ENCODE measurements at places on chromosomes 7 and 10.

DNA sequence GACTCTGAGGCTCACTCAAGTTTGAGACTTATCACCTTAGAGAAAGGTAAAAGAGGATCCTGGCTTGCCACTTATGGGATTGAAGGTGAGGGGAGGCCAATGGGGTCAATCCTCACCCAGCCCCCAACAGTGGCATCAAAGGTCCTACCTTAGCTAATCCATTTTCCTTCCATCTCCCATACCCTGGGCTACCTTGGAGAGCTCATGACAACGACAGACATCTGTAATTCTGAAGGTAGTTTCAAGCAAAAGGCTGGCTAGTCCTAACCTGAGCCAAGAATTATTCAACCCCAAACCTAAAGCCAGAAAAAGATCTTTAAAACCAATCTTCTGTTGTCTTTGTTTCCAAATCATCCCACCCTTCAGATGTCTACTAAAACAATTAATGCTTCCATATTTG is 179.2 kb upstream of the GHITM start:
- DNase-seq, result no peak

- DNase-seq, result no peak
Measured at GRCh38 chr7:152341039-152341913, 94.5 kb downstream of the KMT2C start.

DNA sequence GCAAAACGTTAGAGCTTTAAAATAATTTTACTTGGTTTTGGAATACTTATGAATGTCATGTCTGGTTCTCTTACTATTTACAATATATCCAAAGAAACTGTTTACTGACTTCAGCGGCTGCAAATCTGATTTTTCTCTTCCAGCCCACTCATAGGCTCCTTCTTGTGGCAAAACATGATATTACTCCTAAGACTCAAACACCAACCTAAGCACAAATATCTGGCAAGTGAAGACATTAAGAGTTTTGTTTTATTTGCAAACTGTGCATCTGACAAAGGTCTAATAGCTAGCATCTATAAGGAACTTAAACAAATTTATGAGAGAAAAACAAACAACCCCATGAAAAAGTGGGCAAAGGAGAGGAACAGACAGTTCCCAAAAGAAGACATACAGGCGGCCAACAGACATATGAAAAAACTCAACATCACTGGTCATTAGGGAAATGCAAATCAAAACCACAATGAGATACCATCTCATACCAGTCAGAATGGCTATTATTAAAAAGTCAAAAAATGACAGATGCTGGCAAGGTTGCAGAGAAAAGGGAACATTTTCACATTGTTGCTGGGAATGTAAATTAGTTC is 20.3 kb upstream of the GJC3 start:
- no peak for DNase-seq

GRCh38 chr7:997404-998395 is 14.7 kb downstream of the CYP2W1 start:
- DNase-seq, result no peak

GRCh38 chr10:99532687-99533495 is at the start of gene NKX2-3:
Gene NKX2-3, plus strand, starts transcription at chr10:99532942. Its CDS starts 190 bp downstream, at chr10:99533132.
- DNase-seq, result no peak

DNA sequence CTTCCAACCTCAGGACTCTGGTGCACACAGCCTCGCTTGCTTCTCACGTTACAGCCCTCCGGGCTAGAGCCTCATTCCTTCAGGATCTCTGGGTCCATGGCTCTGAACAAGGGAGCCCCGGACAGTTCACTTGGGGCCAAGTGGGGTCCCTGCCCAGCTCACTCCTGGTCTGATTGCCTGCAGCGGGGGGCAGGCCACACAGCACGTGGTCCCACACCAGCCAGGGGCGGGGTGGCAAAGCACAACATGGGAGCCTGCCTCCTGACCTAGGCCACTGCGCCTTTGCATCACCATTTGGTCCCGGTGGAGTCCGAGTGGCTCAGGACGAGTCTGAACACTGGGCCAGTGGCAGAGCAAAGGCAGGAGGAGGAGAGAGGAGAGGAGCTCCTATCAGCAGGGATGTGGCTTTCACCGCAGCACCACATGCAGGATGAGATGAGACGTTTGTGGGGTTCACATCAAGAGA is 13.4 kb upstream of the CRYGN start:
- DNase-seq, result no peak

GRCh38 chr7:112634107-112634506 is 153.3 kb downstream of the LSMEM1 start:
- DNase-seq, result no peak

GRCh38 chr10:11249152-11249807 is 231.6 kb downstream of the CELF2 start:
- no peak for DNase-seq

- DNase-seq, result no peak
Measured at GRCh38 chr7:108442039-108442568, 14.1 kb downstream of the NRCAM start.

GRCh38 chr10:98119891-98120290 is 14.6 kb upstream of the R3HCC1L start:
- DNase-seq, result no peak

DNA sequence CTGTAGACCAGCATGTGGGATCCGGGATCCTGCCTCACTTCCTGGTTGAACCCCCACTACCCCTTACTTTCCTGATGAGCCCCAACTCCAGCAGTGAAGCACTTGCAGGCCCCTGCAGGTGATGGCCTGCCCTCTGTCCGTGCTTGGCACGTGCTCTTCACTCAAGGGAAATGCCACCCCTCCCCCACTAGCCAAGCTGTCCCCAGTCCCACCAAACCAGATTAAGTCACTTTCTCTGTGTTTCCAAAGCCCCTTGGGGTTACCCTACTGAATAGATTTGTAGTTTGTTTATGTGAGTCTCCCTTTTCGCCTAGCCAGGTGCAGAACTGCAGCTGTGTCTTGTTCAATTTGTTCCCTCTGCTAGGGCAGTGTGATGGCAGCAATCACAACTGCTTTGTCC is 121.7 kb downstream of the WDFY4 start:
- DNase-seq, result no peak

DNA sequence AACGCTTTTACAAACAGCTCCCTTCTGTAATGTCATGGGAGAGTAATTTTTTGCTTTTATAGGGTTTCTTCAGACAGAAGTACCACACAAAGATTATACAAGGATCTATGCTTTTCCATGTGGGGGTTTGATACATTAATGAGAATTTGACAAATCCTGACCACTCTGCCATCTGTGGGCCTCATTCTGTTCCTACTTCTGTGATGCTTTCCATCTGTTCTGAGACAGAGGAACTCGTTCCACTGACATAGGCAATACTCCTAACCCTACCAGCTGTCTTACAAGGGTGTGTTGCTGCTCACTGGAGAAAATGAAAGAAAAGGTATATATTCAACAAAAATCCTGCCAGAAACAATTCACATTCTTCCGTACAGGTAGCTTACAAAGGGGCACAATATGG is 59.4 kb upstream of the NAMPT start:
- no peak for DNase-seq

DNA sequence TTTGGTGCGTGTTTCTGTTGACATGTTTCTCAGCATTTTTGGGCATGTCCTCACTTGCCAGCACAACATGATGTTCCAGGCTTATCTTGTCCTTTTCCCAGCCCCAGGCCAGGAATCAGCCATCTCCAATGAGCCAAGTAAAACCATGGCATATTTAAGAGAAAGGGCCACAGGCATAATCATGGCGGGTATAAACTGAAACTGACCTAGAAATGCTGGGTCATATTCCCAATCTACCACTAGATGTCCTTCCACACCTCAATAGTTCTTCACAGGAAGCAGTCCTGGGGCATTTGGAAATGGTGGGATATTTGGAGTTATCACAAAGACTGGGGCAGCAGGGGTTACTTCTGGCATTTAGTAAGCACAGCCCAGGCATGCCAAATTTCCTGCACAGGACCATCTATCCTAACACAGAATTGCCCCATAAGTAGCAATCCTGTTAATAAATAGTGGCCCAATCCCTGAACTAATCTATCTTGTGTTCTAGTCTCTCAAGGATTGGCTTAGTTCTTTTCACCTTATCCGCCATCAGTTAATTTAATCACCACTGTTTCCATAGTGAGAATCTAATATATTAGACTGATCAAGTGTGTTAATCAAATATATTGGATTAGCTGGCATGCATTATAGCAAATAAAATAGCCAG is 101.6 kb downstream of the NPSR1 start:
- DNase-seq, result no peak

DNA sequence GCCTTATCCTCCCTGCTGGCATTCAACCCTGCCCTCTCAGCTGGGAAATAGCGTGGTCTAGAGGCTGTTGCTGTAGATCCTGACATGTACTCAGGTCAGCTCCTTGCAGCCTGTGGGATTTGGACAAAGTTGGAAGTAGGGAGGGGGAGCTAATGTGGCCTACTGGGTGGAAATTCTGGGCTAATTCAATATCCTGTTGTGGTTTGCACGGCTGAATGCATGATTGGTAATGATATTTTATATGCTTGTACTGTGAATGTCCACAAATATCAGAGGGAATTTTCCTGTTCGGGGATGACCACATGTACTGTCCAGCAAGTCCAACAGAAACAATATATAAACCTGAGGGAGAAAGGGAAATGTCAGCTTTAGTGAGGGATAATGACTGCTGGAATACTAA is 22.1 kb upstream of the NPVF start:
- no peak for DNase-seq

- no peak for DNase-seq
Measured at GRCh38 chr7:5523052-5523711, 99.5 kb upstream of the TNRC18 start.

DNA sequence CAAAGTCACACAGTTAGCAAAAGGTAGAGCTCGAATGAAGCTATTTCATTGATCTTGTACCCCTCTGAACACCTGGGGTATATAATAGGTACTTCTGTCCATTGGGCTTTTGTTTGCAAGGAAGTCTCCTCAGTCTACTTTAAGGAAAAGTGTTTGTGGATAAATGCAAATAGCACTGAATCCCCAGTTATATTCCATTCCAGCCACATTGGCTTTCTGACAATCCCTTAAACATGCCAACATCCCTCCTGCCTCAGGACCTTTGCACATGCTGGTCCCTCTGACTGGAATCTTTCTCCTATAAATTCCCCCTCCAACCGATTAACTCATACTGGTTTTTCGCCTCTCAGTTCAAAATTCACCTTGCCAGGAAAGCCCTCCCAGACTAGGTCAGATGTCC is 17.1 kb downstream of the DUSP5 start:
- no peak for DNase-seq

DNA sequence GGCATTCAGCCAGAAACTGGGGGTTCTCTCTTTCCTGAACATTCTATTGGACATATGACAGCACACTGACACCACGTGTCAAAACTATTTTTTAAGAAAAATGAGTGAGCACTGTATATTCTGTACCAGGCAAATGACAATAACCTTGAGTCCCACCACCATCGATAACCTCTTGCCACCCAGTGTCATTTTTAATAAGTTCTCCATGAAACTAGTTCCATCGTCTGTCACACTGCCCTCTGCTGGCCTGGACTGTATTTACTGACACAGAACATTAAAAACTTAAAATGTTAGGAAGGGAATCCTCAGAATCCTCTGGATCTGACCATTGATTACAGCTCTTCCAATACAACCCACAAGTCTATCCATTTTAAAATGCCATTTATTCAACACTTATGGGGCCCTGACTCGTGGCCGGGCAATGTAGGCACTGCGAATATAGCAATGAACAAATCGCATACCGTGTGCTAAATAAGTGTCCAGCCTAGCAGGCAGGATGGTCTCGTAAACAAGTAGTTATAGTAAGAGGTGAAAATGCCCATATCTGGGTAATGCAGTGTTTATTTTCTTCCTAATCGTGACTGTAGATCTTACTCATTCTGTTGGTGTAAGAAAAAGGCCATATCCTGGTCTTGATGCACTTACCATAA is 35.9 kb upstream of the CACNB2 start:
- peak; percentile 9 for DNase-seq

- no peak for DNase-seq
Measured at GRCh38 chr7:23298141-23298881, 828 bp upstream of the MALSU1 start.

GRCh38 chr7:132519936-132520335 is 56.3 kb downstream of the PLXNA4 start:
- DNase-seq, result no peak

DNA sequence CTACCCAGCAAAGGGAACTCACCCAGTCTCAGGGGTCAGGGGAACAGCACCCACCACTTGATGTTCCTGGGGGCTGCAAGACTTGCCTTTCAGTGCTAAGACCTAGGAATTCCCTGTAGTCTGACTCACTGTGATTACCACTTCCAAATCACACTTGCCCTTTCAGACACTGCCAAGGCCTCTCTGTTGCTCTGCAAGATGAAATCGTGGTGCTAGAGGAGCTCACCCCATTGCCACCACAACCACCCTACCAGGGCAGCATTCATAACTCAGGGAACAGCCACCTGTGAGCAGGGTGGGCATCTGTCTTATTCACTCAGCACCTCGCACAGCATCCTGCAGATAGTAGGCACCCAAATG is 36.5 kb downstream of the XPNPEP1 start:
- no peak for DNase-seq

DNA sequence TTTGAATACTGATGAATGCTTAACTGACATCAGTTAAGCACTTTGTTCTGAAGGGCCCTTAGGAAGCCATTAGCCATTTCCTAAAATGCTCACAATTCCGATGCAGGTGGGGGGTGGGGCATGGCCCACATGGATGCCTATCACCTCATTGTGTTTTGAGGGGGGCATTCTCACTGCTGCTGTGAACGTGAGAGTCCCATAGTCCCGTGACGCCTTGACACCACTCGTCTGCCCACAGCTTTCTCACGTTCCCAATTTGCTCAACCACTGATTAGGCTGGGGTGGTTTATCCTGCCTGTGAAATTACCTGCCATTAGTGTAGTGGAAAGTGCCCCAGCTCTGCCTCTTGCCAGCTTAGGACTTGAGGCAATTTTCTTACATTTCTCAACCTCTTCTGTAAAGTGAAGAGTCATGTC is 31.9 kb downstream of the DUSP5 start:
- no peak for DNase-seq

GRCh38 chr7:46554688-46555422 is 633.8 kb upstream of the IGFBP3 start:
- no peak for DNase-seq

- no peak for DNase-seq
Measured at GRCh38 chr7:92205987-92206386, 27.0 kb upstream of the LRRD1 start.

DNA sequence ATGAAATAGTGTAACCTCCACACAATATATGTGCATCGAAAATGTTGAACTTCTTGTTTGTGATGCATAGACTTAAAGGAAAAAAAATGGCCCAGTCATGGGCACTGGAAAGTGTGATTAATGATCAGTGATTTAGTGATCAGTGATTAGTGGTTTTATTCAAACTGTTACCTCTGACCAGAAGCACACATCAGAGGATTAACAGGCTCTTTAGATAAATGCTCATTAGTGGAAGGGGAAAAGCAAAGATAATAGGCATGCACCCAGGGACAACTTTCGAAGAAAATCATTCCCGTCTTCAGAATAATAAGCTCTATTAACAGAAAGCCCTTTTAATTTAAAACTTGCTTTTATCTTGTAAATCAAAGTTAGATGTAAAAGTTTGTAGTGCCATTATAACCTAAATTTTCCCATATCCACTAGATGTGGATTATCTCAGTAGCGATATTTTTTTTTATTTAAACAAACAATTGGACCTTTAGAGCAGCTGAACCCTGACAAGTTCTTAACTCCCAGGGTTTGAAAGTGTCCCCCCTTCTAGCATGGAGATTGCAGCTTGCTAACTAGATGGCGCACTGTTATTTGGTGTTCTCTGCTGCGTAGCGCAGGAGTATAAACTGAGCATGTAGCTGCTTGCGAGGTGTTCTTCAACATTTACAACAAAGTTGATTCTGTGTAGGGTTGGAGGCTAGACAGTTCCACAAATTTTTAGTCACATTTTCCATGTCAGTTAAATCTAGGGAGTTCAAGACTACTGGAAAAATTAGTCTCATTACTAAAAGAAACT is at the start of gene CREB5:
Gene CREB5 (plus strand): TSS at position 643 of the 787 bp plus-strand sequence. CDS start 397 bp downstream, outside the sequence.
- DNase-seq, result no peak

- no peak for DNase-seq
Measured at GRCh38 chr7:29892231-29892630, 85.9 kb downstream of the WIPF3 start.

Data from GM18507 (cell line).